Ascending aorta (tissue), 2 donors: ENCODE measurements at places on chromosomes 2 and 18.
A peak's percentile ranks its signal among the peaks of the same experiment; 100 is the strongest.

GRCh38 chr2:193966590-193966989 lies 1690.4 kb upstream of the SLC39A10 start:
- DNase-seq: no peak

DNA sequence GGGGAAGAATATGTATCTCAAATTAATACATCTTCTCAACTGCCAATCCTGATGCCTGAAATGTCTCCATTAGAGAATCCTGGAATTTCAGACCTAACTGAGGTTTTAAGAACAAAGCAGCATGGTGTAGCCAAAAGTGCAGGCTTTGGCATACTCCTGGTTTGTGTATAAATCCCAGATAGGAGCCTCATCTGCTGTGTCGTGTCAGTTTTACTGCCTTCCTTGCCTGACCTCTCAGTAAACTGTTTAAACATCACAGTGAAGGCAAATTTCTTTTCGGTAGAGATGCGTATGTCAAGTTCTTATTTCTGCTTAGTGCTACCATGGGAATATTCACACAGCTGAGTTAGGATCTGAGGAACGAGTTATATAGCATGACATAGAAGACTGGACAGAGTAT lies 7.3 kb downstream of the SCG2 start:
- DNase-seq: no peak

DNA sequence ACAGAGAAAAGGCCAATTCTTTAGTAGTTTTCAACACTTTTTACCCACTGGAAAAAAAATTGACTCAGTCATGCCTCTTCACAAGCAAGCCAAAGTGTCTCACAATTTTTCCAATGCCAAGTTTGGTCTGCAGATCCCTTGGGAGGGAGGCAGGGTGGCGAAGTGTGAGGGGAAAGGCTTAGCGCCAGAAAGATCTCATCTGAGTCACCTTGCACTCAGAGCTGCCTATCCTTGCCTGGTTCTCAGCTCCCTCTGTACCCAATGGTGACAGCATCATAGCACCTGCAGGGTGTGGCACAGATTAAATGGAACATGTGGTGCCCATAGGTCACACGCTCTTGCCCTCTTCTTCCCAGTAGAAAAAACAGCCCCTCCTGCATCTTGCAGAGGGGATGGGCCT lies 55.2 kb upstream of the GYPC start:
- DNase-seq: no peak

- no peak for DNase-seq
These were observed 304.5 kb downstream of the EIPR1 start for GRCh38 chr2:3073041-3073595.

DNA sequence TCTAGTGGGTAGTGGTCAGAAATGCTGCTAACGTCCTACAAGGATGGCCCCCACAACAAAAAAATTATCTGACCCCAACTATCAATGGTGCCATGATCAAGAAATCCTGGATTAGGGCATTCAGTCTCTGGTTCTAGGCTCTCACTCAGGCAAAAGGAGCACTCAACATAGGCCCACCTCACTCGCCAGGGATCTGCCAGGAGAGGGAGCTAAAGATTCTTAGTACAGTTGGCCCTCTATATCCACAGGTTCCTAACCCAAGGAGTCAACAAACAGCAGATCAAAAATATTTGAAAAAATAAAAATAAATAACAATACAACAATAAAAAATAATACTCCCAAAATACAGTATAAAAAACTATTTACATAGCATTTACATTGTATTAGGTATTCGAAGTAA lies 10.0 kb downstream of the SLC4A5 start:
- no peak for DNase-seq

- DNase-seq: no peak
These were observed 748.7 kb upstream of the CHAC2 start for GRCh38 chr2:53018825-53019425.

DNA sequence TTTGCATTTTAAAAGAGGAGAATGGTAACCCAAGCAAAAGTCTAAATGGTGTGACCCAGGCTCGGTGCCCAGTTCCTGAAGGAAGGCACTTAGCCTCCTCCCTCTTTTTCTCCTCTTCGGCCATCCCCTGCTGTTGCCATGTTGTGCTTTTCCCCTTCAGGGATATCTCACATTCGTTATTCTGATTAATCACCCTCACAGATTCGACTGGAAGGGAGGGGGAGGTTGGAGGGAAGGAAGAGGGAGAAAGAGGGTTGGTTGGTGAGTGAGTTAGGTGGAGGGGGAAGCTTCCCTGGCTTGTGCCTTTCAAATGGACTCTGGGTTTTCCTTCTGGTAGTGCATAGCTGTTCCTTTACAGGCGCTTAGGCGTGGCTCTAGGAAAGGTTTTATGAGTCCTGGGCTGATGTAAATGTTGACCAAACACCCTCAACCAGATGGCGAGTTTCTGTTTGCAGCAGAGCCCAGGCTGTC lies 39.0 kb upstream of the LYPD6B start:
- no peak for DNase-seq

- no peak for DNase-seq
These were observed 121.5 kb downstream of the WDSUB1 start for GRCh38 chr2:159165048-159165447.

DNA sequence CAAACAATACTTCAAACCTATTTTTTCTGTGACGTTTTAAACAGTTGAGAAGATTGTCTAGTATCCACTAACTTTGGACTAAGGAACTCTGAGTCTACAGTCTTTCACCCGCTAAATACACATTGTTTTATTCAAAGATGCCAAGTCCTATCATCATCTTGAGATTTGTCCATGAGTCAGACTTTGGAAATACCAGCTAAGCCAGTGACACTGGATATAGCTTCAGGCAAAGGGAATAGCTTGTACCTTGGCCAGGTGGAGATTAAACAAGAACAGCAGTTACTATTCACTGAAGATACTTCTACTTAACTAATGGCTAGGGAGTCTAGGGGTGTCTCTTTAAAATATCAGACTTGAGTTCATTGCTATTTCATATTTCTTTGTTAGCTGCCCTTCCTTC lies 137.5 kb downstream of the COMMD1 start:
- DNase-seq: no peak

GRCh38 chr2:172945510-172945850 lies 130.2 kb upstream of the MAP3K20 start:
- no peak for DNase-seq

GRCh38 chr2:106886916-106887758 lies 1.2 kb upstream of the ST6GAL2 start:
- DNase-seq: peak; percentile 78

DNA sequence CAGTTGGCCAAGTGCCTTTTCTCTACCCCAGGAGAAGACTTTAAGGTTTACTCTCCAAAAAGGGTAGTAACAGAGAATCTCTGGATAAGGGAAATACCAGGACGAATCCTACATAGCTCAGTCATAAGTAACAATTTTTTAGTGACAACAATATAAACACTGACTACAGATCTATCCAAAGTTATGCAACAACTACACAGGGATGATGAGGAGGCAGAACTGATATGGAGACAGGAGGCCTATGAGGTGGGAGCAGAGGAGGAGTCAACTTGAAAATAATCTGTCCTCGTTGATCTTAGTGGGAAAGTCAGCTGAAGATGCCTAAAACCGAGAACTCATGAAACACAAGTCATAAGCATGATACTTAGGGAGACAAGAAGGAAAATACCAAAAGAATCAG lies 40.2 kb downstream of the SLC35F5 start:
- no peak for DNase-seq

- no peak for DNase-seq
These were observed 298.2 kb downstream of the CNTNAP5 start for GRCh38 chr2:124323321-124323720.

DNA sequence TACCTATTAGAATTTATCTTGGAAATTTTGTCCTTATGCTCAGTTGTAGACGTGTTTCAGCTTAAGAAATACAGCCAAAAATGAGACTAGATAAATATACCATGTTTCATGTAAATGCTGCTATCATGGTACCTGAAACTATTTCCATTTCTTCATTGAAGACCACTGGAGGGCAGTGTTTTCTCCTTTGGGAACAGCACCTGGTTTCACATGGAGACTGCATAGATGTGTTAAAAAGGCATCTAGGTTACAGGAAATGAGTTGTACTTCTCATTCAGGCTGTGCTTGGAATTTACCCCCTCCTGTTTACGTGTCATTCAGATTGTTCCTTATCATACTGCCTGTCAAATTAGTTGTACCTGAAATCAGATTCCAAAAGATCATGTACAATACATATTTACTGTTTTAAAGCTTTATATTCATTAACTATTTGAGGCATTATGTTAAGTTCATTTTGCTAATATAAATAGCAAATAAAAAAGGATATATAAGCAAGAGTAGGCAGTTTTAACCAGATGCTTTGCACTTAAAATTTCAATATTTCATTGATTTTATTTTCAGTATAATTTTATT lies 57.3 kb upstream of the PSMD14 start:
- DNase-seq: no peak

DNA sequence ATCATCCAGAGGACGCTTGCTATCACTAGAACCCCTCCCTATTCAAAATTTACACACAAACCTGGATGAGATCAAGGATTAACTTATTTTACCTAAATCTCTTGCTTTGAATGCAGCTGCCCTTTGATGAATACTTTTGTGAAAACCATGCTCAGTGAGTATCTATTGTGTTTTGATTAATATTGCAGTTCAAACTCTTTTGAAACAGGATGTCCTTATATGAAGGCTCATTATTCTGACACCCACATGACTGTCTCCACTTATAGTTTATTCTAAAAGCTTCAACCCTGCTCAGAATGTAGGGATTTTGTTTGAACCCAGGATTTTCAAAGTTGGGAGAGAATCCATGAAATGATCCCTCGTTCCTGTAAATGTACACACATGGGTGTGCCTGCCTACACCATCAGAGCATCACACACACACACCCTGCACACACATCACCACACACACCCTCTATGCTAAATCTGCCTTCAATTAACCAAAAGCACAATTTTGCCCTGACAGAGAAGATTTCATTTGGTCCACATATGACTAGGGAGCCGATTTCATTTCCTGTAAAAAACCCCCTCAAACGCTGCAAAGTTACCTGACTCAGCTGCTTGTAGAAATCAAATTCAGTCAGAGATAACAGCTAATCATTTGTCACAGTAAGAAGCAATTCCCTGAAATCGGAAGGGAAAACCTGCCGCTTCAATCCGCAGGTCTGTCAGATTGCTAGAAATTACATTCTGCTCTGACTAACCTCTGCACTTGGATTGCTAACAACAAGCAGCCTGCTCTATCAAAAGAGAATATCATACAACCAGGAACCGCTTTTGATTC lies 65.2 kb downstream of the ZEB2 start:
- DNase-seq: no peak

DNA sequence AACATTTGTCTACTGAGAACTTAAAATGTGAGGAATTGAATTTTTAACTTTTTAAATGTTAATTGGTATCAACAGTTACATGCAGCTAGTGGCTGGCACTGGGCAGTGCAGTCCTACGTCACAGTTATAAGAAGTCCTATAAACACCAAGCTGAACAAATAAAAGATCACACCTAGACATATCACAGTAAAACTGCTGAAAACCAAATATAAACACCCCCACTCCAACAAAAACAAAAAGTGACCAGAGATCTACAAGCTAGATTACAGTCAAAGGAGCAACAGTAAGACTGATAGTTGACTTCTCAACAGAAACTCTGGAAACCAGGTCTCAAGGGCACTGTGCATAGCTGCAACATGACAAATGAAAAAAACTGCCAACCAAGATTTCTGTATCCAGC lies 19.4 kb downstream of the TLK1 start:
- no peak for DNase-seq

DNA sequence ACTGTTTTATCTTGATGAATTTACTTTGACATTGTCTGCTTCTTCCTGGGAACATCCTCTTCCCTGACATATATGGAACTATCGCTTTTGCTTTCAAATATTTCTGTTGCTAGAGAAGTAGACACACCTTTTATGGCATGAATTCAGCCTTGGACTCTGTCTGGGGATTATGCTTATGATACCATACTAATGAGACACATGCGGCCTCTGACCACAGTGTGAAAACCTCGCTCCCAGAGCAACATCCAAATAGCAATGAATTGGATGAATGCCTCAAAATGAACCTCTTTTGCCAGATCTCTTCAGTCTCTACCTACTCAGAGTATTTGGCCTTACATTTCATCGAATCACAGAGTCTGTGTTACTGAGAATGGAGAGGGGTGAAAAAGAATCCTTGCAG lies 70.9 kb downstream of the PIEZO2 start:
- no peak for DNase-seq

GRCh38 chr2:215933151-215933550 lies 80.2 kb downstream of the MREG start:
- no peak for DNase-seq

GRCh38 chr2:82507657-82508056 lies 1951.4 kb downstream of the SUCLG1 start:
- DNase-seq: no peak

DNA sequence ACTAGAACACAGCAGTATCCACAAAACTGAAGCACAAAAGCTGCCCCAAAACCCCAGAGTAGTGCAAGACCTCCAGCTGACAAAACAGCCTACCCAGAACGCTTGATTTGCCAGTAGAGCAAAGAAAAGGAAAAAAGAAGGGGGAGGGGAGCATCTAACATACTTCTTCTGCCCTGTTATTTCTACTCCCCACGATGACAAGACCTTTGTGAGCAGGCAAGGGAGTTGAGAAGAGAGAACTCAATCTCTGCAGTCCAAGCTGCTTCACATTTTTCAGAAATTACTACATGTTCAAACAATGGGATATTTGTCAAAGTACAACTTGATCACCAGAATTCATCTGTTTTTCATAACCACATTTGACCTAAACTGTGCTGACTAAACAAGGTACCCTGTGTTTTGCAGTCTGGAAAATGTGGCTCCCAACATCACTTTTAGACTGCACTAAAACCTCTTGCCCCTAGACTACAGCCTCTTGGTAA lies 286.7 kb downstream of the EXOC6B start:
- no peak for DNase-seq

DNA sequence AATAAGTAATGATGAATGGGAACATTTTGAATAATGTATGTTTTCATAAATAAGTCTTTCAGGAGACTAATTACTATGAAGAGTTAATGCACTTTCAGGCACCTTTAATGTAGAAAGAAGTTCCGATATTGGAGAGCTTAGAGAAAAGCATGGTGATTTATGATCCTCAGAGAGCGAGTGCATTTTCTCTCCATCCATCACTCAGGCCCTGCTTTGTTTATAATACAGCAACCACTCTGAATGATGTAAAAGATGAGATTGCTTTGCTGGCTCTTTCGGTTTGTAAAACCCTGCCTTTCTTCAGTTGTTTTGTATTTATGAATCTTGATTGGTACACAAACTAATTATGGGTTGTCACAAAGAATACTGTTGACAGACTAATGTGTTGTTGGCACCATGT lies 132.0 kb downstream of the NYAP2 start:
- DNase-seq: no peak

DNA sequence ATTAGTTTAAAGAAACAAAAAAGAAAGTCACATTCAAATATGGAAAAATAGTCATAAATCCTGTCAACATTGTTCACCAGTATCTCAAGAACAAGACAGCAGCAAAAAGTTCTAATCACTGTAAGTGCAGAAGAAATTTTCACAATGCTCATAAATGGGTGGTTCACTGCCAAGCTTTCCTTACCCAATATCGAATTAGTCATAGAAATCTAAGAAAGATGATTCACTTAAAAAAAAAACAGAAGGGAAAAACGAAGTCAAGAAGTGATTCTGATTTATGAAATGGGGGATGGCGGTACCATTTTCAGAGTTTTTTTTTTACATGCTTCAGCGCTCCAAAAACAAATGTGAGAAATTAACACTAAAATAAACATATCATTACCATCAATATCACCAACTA lies 156.7 kb downstream of the EXOC6B start:
- DNase-seq: no peak

- no peak for DNase-seq
These were observed 48.3 kb upstream of the GPR155 start for GRCh38 chr2:174535083-174535482.

GRCh38 chr2:231117922-231118613 lies 6.8 kb downstream of the HTR2B start:
- DNase-seq: no peak

- no peak for DNase-seq
These were observed 111.8 kb upstream of the SLC35G4 start for GRCh38 chr18:11497585-11497984.
